ENCODE measurements at places on chromosomes 3 and 15. TPM values are rescaled to one million over a fixed set of nuclear protein-coding genes. Genes with fewer than 3 reads are reported as not detected.

Gene DPPA2
- not detected for total RNA-seq

Gene DNAH12
- total RNA-seq = 0.02 TPM

Gene COMMD2
- total RNA-seq = 7.9 TPM

Gene CISH
- 50.5 TPM for total RNA-seq

Gene CYP1A2
- not detected for total RNA-seq

Gene TRAK1
- total RNA-seq = 109 TPM

Gene IMPG2
- not detected for total RNA-seq

Gene MST1R
- total RNA-seq = 0.81 TPM

Gene C3orf85
- not detected for total RNA-seq

Gene PTX3
- not detected for total RNA-seq

Gene CEMIP
- total RNA-seq = not detected

Gene COL6A5
- not detected for total RNA-seq

Gene ARNT2
- 6.6 TPM for total RNA-seq

Gene CTSH
- total RNA-seq = 31.0 TPM

DNA sequence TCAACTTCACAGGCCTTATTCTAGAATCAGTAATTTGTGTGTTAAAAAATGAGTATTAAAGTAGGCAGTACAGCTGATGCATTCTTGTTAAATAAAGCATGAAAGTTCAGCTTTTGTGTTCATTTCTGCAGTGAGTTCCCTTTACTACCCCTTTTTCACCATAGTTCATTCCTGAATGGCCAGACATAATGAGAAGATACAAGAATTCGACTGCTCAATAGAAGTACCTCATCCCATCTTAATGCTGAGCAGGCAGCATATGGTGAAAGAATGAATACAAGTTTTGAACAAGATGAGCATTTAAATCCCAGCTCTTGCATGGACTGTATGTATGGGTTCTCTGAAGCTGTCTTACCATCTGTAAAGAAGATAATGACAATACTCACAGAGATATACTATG lies 647.6 kb upstream of the TGFBR2 start:
- DNase-seq = no peak

DNA sequence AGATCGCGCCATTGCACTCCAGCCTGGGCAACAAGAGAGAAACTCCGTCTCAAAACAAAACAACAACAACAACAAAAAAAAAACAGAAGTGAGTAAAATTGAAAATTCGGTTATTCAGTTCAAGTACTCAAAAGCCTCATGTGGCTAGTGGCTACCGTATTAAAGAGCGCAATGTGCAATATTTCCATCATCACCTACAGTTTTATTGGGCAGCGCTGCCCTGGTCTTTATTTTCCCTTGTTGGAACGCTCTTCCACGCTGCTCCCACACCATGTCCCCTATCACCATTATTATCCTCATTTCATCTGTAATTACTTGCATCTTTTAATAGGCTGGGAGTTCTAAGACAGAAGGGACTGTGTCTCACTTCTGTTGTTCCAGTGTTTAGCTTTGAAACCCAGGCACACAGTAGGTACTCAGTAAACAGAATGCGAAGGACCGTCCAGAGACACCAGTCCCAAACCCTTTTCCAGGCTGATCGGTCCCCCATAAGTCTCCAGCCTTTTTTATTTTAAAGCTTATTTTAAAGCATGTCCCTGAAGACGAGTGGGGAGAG lies 423 bp upstream of the HACD3 start:
- DNase-seq = no peak

DNA sequence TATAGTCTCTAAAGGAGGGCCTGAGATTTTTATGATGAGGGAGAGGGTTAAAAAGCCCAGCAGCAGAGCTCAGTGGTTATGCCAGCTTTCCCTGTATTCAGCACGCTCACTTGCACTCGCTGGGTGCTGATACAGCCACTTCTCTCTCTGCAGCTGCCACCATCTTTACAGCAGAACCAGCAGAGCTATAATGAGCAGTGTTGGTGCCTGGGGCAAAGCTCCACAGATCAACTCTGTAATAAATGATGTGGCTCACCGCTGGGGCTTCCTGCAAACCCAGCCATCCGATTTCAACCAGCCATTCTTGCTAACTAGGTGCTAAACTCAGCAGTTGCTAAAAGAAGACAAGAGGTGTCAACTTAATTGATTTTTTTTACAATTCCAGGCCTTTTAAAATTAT lies 48.0 kb downstream of the ARNT2 start:
- no peak for DNase-seq

GRCh38 chr3:126960604-126960995 lies 22.3 kb upstream of the PLXNA1 start:
- DNase-seq = peak; percentile 80

DNA sequence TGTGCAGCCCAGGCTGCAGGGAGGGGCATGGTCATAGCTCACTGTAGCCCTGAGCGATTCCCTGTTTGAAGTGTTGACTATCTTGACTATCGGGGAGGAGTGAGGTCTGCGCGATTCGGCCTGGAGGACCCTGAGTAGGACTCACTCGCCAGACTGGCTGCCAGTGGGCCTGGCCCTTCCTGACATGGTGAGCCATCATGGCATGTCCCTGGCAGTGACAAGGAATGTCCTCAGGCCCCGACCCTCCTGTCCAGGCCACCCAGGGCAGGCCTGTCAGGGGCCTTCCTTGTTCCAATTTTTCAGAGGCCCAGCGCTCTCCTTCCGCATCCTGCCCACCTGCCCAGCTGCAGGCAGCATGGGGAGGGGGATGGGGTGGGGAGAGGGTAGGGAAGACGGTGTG lies 5.2 kb upstream of the OCA2 start:
- no peak for DNase-seq

DNA sequence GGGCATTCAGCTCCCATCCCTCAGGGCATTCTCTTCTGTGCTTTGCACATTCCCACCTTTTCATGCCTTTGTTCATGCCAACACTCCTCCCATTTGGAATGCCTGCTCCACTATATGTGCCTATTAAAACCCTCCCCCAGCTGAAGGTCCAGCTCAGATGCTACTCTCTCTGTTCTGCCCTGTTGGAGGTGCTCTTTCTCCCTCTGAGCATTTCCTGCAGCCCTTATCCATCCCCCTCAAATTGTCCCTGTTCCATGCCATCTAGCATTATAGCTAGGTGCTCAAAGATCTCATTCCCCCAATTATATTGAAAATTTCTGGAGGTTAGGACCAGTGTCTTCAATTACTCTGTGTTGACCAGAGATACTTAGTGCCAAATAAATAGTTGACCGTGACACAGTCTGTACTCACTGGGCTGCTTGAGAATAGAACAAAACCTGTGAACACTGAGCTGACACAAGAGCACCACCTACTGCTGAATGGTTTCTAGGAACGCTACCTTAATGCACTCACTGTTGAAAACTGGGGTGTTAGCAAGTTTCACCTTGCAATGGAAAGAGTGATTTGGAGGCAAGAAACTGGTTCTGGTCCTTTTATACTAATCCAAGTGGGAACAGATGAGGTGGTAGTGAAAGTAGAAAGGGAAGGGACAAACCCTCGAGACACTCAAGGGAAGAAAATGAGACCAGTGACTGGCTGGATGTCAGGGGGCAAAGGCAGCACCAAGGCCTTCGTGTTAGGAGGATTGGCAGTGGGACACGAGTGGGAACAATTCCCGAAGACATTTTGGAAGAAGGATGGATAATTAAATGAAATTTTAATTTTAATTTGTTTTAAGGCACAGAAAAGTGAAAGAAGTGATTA lies 289.8 kb upstream of the ROPN1 start:
- no peak for DNase-seq

DNA sequence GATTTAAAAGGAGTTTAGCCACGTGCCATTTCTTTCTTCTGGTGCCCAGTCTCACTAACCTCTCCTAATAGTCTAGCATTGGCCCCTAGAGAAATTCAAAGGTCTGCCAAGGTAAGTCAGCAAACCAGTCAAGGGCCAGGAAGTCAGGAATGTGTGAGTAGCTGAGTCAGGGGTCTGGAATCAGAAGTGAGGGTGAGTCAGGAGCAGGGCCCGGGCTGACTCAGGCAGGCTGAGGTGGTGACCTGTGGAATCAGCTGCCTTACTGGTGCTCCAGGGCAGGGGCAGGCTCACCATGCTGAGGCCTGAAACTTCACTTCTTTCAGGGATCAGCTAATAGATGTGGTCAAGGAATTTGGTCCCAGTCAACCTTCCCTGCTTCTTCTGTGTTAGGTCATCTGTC lies 105.8 kb upstream of the MYZAP start:
- DNase-seq = no peak

DNA sequence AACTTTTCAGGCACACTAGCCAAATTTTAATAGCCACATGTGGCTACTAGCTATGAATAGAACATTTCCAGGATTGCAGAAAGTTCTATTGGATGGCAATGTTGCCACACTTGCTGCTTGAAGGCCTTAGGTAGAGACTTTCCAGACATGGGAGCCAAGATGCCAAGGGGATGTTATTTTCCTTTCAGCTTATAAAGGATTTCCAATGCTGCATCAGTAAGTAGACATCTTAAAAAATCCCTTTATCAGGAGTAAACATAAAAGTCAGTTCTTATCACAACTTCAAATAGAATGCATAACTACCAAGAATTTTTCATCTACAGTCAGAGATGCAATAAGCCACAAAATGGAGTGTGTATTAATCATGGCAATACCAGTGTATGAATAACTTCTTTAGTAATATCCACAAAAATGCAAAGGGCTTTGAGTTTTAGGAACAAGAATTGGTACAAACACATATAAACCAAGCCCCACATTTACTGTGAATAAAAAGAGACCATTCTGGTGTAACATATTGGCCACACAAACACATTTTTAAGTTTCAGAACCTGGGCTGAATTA lies 457.1 kb upstream of the ADAMTS9 start:
- DNase-seq = no peak

- DNase-seq = no peak
Observed at GRCh38 chr3:194061421-194062030, 74.4 kb upstream of the HES1 start.

- no peak for DNase-seq
Observed at GRCh38 chr3:20310629-20311028, 124.6 kb upstream of the SGO1 start.

DNA sequence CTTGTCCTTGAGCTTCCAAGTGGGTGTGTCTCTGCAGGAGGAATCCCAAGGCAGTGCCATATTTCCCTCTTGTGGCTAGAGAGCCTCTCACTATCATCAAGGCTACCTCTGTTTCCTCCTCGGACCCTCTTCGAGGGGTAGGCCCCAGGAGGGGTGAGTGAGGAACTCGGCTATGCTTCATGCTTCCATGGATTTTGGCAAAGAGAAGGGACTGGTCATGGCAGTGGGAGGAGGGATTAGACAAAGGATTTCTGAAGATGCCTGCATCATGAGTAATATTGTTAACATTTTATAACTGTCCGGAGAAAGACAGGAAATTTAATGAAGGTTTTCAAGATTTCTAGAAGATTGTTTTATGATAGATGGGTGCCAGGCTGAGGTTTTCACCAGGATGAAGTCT lies 241.5 kb downstream of the CLSTN2 start:
- no peak for DNase-seq

- DNase-seq = no peak
Observed at GRCh38 chr15:32723171-32723948, 5.6 kb downstream of the GREM1 start.

GRCh38 chr3:83248454-83248853 lies 1487.0 kb upstream of the GBE1 start:
- no peak for DNase-seq

GRCh38 chr3:32973982-32974381 lies 22.5 kb downstream of the CCR4 start:
- DNase-seq = no peak

DNA sequence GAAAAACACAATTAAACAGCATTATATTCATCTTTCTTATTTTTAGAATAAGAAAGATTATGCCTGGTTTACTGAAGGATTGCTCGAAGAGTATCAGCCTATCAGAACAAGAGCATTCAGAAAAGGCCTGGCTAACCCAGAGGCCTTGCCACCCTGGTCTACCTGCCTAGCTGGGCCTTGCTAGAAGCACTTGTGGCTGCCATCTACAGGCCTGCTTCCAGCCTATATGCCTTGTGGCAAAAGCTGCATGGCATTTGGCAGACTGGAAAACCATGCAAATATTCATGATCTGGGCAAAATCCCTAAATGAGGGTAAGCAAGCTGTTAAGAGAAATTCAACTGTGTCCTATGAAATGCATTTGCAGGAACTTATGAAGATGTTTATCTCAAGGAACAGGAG lies 9.3 kb upstream of the ATP13A4 start:
- DNase-seq = no peak

- no peak for DNase-seq
Observed at GRCh38 chr3:183349421-183350157, 78.8 kb downstream of the MCF2L2 start.

DNA sequence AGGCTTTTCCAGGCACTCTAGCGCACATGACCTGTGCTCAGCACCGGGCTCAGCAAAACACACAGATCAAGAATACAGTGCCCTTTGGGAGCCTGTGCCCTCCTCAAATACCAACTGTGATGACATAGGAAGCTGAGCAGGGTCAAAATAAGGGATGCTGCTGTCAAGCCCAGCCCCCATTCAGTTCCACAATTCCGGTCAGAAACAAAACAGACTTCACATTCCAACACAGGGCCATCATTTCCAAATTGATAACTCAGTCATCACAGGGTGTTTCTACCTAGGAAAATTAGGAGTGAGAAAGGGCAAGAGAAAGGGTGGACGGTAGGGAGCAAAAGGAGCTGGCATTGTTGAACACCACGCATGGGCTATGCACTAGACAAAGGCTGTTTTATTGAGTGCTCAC lies 158.4 kb upstream of the CCDC54 start:
- DNase-seq = no peak

- DNase-seq = no peak
Observed at GRCh38 chr3:195907684-195907933, 742 bp downstream of the TNK2 start.

- DNase-seq = no peak
Observed at GRCh38 chr3:15372918-15373317, 40.5 kb upstream of the SH3BP5 start.

DNA sequence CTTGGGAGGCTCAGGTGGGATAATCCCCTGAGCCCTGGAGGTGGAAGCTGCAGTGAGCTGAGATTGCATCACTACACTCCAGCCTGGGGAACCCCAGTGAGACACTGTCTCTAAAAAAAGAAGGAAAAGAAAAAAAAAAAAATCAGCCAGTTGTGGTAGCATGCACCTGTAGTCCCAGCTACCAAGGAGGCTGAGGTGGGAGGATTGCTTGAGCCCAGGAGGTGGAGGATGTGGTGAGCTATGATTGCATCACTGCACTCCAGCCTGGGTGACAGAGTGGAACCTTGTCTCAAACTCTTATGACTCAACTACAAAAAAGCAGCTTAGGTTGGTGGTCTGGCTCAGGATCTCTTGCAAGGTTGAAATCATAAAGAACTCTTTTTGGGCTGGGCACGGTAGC lies 19.3 kb upstream of the GPX1 start:
- no peak for DNase-seq

DNA sequence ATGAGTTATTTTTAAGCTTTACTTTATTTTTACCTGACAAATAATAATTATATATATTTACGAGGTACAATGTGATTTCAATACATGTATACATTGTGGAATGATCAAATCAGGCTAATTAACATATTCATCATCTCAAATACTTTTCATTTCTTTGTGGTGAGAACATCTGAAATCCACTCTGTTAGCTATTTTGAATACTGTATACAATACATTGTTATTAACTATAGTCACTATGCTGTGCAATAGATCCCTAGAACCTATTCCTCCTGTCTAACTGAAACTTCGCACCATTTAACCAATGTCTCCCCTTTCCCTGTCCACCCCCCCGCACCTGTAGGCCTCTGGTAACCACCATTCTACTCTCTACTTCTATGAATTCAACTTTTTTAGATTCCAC lies 7.9 kb upstream of the SPPL2A start:
- DNase-seq = no peak
